SK-N-DZ (cell line): ENCODE measurements at places on chromosomes 12 and 14.

GRCh38 chr14:39033371-39033770, 69.7 kb downstream of the SEC23A start:
- no peak for DNase-seq

DNA sequence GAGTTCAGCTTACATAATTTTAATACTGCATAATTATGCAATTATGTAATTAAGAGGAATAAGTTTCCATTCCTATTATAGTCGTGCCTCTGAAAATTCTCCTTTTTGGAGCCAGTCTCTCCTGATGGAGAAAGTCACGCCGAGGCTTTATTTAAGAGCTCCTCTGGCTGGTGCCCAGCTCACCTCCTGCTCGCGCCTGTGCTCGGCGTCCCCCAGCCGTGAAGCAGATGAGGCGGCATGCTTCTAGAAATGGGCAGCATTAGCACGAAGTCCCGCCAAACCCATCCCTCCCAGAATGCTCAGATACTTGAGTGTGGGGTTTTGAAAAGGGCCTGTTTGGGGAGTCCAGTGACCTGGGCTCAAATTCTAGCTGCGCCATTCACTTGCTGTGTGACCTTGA, 153.0 kb downstream of the PHETA1 start:
- DNase-seq, result no peak

GRCh38 chr12:56374726-56375597, 12.3 kb upstream of the APOF start:
- DNase-seq, result no peak

DNA sequence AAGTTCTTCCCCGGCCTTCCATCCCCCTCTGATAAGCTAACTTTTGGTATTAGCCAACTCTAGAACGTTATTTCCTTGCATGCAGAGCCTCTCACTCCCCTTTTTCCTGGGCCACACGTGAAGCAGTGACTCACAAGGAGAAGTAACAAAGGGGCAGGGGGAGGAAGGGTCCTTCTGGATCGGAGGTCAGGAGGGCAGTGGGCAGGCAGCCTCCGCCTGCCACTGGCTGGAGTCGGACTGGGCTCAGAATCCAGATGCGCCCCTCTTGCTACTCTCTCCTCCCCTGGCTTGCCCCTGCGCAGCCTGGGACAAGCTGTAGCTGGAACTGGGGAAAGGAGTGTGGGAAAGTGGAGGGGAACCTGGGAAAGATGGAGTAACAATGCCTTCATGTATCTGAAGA, 55.0 kb downstream of the TPCN1 start:
- DNase-seq, result no peak

- no peak for DNase-seq
These were observed 18.1 kb upstream of the SPPL3 start for GRCh38 chr12:120922279-120922678.

GRCh38 chr12:111642681-111643426, 42.9 kb downstream of the BRAP start:
- no peak for DNase-seq

DNA sequence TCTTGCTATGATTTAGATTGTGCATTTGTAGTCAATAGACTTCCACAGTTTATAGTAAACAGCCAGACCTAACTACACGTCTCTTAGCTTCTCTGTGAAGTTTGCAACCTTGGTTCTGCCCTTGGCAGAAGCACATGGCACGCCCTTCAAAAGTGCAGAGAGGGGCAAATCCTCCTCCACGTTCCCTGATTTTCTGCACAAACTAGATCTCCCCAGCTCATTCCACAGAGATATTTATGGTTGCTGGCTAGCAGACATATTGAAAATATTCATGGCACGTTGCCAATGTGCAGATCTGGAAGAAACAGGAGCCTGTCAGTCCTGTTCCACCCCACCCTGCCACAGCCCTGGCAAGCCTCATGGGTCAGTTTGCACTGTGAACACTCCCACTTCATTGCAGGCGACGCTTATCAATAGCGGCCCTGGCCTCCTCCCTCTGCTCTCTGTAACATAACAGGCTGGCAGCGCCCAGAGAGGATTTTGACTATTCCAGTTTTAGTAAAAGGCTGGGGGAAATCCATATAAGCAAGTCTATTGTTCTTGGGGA, 6.5 kb upstream of the LGALS3 start:
- DNase-seq, result no peak

GRCh38 chr12:69094606-69095216, 144.7 kb upstream of the CPSF6 start:
- DNase-seq, result no peak

GRCh38 chr14:54674046-54674741, 107.3 kb downstream of the SAMD4A start:
- DNase-seq, result no peak

DNA sequence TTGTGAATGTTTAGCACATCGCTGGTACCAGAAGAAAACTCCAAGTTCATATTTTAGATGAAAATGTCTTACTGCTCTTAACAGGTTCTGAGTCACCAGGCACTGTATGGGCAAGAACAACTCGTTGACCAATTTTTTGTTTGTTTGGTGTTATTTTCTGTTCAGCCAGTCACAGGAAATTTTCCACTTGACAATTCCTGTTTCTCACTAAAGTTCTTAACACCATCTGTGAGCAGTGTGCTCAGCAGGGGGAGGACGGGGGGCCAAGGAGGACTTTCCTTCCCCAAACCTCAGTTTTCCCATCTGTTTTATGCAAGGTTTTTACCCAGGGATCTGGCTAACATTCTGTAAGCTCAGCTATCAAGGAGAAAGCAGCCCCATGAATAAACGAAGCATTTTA, 3.0 kb downstream of the NUAK1 start:
- DNase-seq, result no peak

GRCh38 chr14:102795060-102795925, 18.0 kb downstream of the TRAF3 start:
- no peak for DNase-seq

GRCh38 chr14:82855912-82856391, 1322.3 kb upstream of the SEL1L start:
- DNase-seq, result peak; percentile 3

- no peak for DNase-seq
These were observed 35.8 kb downstream of the ACSM4 start for GRCh38 chr12:7339675-7340074.

DNA sequence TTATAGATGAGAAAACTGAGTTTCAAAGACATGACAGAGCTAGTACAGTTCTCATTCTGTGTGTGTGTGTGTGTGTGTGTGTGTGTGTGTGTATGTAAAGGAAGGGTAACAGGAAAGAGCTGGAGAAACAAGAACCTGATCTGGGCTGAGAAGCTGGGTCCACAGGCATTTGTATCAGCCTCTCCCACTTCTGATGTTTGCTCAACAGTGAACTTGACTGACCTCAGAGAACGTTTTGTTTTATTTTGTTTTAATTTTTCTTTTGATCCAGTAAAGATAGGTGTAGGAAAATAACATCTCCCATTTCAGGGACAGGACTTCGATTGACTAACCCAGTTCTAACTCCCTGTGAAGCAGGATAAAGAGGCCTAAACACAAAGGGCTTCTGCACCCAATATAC, 85.4 kb downstream of the STXBP6 start:
- DNase-seq, result no peak

GRCh38 chr12:111759991-111760390, 6.7 kb upstream of the ALDH2 start:
- no peak for DNase-seq

GRCh38 chr14:73612339-73613045, at the start of gene ACOT6:
ACOT6 (plus strand) TSS chr14:73612517; CDS start chr14:73612572, 55 bp downstream.
- DNase-seq, result peak; percentile 62

DNA sequence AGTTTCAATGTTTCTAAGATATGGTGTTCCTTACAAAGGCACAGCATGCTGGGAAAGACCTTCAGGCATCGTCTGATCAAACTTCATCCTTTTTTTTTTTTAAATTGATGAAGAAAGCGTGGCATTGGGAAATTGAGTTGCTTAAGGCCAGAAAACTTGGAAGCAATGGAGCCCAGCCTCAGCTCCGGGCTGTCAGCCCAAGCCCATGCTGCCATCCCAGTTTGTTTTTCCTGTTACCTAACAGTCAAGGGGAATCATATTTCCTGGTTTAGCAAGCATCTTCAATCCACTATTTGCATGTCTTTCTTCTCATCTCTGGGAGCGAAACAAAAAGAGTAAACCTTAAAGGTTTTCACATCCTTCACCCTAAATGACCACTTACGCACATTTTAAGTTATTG, 200.2 kb downstream of the CHST11 start:
- DNase-seq, result no peak

- DNase-seq, result peak; percentile 85
These were observed at the start of gene ARMH4 for GRCh38 chr14:58152014-58152857. ARMH4 (minus strand) TSS chr14:58152213; CDS start chr14:58139358, 12,855 bp downstream.

DNA sequence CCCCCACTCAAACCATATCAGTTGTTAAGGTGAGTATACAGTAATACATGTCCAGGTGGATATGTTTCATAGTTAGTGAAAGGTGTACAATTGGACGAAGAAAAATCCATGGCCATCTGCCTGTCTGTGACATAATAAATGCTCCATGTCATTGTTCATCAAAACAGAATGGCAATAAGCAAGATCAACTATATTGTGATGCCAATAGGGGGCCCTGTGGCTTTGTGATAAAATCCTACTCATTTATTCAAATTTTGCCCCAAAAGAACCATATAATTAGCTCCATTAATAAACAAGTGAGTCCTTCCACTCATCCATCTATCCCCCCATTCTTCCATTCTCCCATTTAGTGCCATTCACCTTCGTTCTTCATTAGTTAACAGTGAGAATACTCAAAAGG, 102.0 kb downstream of the MGST1 start:
- DNase-seq, result no peak

DNA sequence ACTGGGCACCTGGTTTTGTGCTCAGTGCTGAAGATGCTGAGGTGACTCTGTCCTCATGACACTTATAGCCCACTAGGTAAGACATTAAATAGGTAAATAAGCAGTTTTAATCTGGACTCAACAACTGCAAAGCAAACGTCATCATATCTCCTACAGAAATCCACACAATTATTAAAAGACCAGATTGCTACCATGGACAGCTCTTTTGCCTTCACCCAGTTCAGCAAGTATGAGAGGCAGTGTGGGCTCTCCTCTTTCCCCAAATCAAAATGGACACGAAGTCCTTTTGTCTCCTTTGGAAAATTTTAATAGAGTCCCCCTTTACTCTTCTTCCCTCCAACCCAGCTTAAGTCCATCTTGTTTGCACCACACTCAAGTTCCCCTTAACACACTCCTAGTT, 171.1 kb downstream of the RPAP3 start:
- no peak for DNase-seq

DNA sequence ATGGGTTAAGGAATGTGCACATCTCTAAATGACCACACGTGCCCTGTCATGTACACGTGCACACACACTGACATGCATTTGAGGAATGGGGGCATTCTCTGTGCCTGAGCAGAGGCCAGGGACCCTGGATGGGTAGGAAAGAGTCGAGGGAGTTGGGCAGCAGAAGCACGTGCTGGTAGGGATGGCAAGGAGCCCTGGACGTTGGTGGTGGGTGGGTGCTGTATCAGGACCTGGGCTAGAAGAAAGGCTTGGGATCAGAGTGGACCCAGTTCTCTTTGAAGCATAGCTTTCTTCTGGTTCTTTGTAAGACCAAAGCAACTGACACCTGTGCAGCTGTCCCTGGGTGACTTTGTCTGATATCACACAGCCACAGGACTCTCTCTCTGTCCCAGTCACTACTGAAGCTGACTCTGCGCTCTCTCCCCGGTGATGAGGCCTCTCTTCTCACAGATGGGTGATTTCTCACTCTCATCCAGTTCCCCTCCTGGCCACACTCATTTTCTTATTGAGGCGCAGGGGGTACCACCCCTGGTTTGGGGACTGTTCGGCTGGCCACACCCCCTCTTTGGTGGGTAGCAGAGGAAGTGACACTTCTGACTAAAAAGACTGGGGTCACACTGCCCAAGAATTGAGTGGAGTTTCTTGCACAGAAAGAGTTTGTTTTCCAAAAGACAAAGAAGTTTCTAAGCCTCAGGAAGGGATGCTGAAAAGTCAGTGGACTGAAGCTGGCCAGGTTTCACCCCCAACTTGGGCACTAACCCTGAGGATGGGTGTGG, 171.7 kb upstream of the RTL1 start:
- DNase-seq, result no peak
